ENCODE measurements at places on chromosomes 7 and 10.

- DNase-seq = no peak
Measured at GRCh38 chr7:27899601-27900000, 159.6 kb downstream of the TAX1BP1 start.

- no peak for DNase-seq
Measured at GRCh38 chr10:99785646-99786045, 3.2 kb downstream of the ABCC2 start.

- no peak for DNase-seq
Measured at GRCh38 chr7:95365151-95365550, 31.0 kb downstream of the PON3 start.

GRCh38 chr7:157964521-157964920 lies 623.1 kb downstream of the PTPRN2 start:
- no peak for DNase-seq

GRCh38 chr10:29465384-29465783 lies 169.4 kb downstream of the SVIL start:
- no peak for DNase-seq

DNA sequence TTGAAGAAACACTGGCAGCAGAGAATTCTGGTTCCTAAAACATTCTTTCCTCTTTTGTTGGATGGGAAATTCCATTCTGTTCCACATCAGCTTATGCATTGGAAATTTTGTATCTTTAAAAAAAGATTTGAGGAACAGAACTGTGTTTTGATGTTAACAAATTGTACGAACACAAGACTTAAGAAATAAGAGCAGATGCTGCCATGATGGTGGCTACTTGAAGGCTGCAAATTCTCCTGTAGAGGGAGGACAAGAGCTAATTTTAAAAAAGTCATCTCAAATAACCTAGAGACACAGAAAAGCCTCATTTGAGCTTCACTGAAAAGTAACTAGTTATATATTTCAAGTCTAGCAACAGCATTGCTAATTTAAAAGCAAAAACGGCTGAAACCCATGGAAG lies 29.8 kb downstream of the NDUFB2 start:
- DNase-seq = no peak

DNA sequence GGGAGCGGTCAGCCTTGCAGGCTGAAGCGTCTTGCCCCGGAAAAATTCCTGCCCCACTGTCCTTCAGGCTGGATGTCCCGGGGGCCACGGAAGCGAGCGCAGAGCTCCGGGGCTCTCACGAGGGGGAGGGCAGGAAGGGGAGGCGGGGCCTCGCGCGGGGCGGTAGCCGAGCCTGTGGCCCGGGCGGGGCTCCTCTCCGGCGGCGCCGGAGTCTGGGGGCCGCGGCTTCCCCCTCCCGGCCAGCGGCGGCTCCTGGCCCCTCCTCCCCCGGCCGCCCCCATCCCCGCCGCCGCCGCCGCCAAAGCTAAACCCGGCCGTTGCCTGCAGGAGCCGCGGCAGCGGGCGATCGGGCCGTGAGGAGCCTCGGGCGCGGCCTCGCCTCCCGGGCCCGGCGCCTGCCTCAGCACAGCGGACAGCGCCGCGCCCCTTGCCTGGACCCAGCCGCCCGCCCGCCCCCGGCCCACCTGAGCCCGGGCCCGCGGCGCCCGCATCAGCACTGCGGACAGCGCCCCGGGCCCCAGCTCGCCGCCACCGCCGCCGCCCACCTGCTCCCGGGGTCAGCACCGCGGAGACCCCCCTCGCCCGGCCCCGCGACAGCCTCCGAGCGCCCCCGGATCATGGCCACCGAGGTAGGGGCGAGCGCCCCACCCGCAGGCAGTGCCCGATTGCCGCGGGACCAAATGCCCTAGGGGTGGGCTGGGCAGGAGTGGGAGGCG lies at the start of gene GOLGA7B:
GOLGA7B (plus strand) TSS at position 157 of the 716 bp plus-strand sequence; CDS start at position 618, 461 bp downstream.
- peak; percentile 32 for DNase-seq

DNA sequence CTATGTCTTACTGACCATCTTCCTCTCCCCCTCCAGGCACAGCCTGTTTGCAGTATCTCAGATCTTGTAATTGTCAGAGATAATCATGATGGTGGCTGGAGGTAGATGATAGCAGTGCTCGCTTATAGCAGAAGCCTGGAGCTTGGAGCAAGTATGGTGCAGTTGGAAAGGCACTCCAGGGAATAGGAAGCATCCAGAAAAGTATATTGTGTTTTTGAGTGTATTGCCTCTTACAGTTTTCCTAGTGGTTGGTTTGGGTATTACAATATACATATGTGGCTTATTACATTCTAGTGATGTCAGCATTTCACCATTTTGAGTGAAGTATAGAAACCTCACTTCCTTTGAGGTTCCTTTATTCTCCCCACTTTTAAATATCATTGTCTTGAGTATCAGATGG lies 101.5 kb downstream of the STK31 start:
- no peak for DNase-seq

GRCh38 chr7:157723205-157723604 lies 386.4 kb downstream of the DNAJB6 start:
- no peak for DNase-seq

DNA sequence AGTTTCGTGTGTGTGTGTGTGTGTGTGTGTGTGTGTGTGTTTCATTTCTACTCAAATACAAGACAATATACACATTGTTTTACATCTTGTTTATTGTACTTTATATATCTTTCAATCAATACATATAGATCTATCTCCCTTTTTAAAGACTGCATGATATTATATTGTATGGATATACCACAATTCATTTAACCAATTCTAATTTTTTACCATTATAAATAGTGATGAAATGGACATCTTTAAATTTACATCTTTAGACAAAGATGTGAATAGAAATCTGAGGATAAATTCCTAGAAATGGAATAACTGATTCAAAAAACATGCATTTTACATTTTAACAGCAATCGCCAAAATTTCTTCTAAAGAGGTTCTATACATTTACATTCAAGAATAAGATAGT lies 23.2 kb upstream of the HIBADH start:
- no peak for DNase-seq

DNA sequence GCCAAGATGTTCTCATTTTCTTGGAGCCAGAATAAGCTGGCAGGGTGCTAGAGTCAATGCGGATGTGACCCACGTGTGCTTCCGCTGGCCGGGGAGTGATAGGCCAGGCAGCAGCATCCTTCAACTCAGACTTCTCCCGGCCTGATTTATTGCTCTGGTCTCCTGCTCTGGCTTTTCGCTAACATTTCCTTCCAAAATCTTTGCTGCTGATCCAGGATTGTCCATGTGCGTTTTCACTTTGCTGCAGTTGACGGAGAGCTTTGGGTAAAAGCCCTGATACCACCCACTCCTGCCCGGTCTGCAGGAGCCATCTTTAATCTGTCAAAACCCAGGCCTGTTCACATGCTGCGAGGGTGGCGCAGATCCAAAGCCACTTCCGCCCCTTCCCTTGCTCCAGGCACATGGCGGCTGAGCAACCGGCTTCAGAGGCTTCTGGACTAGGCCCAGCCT lies 106.8 kb downstream of the CYP26A1 start:
- DNase-seq = no peak

DNA sequence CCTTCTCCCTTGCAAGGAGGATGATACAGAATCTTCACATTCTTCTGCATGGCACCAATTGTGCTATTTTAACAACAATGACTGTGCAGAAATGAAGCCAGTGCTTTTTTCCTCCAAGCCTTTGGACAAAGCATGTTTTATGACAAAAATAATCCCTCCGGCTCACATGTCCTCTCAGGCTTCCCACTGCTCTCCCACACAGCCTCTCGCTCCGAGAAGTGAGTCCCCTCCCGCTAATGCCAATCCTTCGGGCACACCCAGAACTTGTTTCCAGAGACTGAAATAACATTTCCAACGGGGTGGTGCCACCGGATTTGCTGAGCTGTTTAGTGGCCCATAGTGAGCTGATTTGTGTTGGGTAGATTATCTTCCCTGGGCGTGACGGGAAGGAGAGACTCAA lies 35.8 kb downstream of the RBM17 start:
- no peak for DNase-seq

DNA sequence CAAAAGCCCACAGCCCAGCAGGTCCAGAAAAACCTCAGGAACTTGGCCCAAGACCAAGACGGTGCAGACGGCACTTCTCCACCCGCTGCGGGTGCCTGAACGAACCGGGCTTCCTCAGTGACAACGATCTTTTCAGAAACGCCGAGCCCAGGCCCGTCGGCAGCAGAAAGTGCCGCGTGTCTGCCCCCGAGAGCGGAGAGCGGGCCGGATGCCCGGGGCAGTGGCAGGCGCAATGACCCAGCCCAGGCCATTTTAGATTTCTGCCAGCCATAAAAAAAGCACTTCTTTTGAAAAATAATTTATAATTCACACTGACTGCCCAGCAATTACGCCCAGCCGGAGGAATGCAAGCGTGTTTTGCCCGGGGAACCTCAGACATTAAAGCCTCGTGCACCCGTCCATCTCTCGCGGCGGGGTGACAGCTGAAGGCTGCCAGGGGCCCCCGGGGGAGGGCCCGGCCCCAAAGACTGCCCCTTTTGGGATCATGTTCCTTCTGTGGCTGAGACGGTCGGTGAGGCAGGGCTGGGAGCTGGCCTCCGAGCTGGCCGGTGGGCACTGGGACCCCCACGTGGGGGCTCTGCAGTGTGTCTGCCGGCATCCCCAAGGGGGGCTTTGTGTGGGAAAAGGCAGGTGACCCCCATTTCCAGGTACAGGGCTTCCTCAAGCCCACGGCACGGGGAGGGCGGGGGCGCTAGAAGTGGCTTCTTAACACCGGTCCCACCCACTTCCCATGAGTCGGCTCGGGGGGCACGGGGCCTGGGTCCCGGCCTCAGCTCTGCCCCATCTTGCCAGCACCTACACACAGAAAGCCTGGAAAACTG lies 71.3 kb upstream of the PDGFA start:
- no peak for DNase-seq

DNA sequence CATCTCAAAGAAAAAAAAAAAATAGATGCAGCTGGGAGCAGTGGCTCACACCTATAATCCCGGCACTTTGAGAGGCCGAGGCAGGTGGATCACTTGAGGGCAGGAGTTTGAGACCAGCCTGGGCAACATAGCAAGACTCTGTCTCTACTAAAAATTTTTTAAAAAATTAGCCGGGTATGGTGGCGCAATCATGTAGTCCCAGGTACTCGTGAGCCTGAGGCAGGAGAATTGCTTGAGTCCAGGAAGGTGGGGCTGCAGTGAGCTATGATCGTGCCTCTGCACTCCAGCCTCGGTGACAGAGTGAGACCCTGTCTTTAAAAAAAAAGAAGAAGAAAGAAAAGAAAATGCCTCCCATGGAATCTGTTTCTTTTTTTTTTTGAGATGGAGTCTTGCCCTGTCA lies 31.9 kb downstream of the GTF2IRD1 start:
- DNase-seq = no peak

DNA sequence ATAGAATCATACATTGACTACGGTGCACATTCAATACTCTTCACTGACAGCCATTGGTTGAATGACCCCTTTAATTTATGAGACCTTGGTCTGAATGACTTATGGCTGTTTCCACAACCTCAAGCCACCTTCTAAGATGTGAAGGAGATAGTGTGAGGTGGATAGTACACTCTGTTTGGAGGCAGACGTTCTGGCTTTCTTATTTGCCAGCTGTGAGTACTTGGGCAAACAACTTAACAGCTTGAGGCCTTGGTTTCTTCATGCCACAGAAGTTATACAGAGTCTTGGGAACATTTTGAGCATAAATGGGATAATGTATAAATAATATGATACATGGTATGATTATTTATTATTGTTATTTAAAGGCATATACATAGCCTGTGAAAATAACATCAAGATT lies 62.0 kb downstream of the BPGM start:
- no peak for DNase-seq

DNA sequence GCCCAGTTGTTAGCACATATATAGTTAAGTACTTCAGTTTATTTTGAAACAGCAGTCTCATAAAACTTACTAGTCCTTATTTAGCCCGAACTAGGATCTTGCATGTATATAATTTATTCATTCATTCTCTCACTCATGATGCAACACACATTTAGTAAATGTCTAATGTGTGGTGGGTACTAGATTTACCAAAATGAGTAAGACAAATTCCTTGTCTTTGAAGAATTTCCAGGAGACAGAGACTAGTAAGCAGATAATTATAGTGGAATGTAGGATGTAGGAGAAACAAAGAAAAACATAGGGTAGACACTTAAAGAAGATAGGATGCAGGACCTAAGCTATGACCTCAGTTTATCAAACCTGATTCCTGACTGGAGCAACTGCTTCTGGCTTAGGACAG lies 120.2 kb upstream of the AMPH start:
- no peak for DNase-seq

DNA sequence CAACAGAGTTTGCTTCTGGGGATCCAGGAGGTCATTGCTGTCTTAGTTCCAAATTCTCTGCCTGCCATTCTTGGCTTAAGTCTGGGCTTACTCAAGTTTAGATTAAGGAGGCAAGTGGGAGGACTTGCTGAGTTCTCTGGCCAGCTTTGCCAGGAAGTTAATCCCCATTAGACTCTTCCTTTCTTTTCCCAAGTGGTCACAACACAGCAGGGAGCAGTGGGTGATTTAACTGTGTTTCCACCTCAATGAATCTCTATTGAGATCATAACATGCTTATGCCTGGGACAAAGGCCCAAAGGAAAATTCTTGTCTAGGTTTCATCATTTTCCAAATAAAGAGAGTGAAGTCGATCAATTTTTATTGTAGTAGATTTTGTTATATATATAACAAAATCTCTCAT lies 1159.6 kb downstream of the SORCS3 start:
- DNase-seq = no peak

Measured in stimulated activated CD4-positive, alpha-beta T cell treated with anti-CD3 and anti-CD28 coated beads, Interleukin-12 subunit alpha, Interleukin-12 subunit beta, amount 100 ng/mL, for 24 hours (primary cell).